Mucosa of gallbladder (tissue), 1 donor: ENCODE measurements at places on chromosomes 6 and 20. TPM values are rescaled to one million over a fixed set of nuclear protein-coding genes. Genes with fewer than 3 reads are reported as not detected.

- DNase-seq: no peak
Observed at GRCh38 chr20:31987744-31988143, 19.8 kb downstream of the XKR7 start.

DNA sequence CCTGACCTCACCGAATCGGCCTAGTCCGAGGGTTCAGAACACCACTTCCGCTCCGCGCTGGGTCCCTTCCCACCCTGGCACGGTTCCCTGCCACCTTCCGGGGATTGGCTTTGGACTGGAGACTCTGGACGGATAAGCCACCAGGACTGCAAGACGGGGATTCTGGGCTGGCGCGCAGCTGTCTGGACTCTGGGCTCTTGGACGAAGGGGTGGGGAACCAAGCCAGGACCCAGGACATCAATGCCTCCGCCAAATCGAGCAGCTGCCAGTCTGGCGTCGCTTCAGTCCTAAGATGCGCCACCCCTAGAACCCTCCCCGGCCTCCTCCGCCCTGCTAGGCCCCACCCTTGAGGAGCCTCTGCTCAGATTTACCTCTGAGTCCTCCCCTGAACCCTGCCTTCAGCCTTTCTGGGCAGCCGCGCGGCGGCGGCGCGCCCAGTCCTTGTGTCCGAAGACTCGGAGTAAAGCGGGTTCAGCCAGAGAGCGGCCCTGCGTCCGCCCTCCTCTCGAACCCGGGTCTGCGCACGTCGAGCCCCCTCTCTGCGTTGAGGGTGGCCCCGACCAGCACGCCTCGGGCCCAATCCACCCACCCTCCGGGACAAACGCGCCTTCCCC is 1.2 kb downstream of the KCNK17 start:
- no peak for DNase-seq

The FOXF2 gene
- total RNA-seq: 3.6 TPM

DNA sequence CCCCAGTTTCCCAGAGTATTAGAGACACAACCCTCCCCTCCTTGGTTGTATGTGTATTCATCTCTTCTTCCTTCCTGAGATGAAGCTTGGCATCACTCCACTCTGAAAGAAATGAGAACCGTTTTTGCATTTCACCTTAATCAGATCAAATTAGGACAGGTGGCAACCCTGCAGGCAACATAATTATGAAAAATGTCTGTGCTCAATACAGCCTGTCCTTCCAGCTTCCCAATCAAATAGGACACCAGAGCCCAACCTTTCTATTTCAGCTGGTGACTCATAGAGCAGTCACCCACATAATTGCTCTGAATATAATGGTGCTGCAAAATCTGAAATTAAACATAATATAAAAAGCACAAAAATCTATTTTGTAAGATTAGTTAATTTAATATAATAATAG is 310.2 kb upstream of the AGPAT4 start:
- DNase-seq: no peak

The PM20D2 gene
- total RNA-seq: 17.3 TPM

- DNase-seq: no peak
Observed at GRCh38 chr6:37451441-37452193, 18.6 kb downstream of the CMTR1 start.

- no peak for DNase-seq
Observed at GRCh38 chr6:118912646-118913045, 18.7 kb downstream of the ASF1A start.

DNA sequence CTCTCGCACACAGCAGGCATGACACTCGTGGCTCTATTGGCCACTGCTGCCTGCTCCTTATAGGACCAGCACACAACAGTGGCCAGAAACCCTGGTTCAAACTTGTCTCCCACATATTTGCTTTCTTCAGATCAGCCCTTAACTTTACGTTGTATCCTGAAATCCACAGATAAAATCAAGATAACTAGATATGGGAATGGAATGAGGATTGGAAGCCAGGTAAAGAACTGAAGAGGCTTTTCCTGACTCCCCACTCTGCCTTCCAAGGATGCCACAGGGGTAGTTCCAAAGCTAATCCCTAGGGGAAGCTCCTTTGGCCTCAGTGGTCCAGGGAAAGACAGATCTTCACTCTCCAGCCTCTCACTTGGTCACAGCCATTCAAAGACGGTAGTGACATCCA is 86.5 kb downstream of the INSM1 start:
- no peak for DNase-seq

The C6orf89 gene
- total RNA-seq: 69.9 TPM

DNA sequence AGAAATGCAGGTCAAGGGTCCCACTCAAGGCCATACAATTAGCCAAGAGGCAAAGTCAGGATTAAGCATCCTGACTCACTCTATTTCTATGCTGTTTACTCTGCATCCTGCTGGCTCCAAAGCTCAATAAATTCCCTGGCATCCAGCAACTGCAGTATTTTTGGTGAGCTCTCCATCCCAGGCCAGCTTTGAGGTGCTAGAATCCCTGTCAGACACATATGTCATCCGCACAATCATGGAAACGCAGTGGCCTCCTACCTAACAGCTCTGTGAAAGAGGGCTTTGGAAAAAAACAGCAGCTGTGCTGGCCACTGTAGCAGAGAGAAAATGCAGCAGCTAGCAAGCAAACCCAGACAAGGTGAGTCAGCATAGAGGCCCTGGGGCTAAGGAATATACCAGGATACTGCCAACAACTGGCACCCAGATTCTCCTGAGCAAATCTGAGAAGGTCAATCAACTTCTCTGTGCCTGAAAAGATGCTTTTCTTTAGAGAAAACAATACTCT is 58.4 kb downstream of the ANKEF1 start:
- DNase-seq: no peak

GRCh38 chr6:12386816-12387215 is 96.7 kb downstream of the EDN1 start:
- no peak for DNase-seq

- DNase-seq: no peak
Observed at GRCh38 chr20:60000271-60001042, 42.2 kb downstream of the CDH26 start.

GRCh38 chr20:5511082-5511481 is 194.3 kb upstream of the PROKR2 start:
- no peak for DNase-seq

- no peak for DNase-seq
Observed at GRCh38 chr20:33753763-33754162, 22.0 kb downstream of the ZNF341 start.

The SULF2 gene
- 74.8 TPM for total RNA-seq

GRCh38 chr6:11971154-11971553 is 41.0 kb upstream of the HIVEP1 start:
- DNase-seq: no peak

DNA sequence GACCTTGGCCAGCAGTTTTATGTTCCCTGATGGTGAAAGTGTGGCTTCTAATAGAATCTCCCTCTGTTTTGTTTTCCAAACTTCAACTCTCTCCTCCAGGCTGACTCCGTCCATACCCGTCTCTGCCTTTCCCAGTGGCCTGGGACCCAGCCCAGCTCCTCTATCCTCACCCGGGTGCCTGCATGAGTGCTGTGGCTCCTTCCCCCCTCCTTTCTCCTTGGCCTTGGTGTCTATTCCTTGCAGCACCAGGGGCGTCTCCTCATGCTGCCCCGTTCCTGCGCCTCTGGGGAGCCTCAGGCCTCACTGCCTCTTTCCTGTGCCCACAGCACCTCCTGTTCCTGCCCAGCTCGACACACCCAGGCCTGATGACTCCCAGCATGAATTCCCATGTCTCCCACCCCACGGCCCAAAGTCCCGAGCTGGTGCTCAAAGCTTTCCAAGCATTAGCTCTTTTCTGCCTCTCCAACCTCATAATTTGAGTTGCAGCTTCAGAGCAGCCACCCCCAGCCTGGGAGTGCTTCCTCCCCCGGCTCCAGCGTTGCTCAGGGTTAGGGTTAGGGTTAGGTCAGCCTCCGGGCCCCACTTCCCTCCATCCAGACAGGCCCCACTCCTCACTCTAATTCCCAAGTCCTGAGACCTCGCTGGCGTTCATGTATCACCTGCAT is 56.3 kb upstream of the AFDN start:
- no peak for DNase-seq

DNA sequence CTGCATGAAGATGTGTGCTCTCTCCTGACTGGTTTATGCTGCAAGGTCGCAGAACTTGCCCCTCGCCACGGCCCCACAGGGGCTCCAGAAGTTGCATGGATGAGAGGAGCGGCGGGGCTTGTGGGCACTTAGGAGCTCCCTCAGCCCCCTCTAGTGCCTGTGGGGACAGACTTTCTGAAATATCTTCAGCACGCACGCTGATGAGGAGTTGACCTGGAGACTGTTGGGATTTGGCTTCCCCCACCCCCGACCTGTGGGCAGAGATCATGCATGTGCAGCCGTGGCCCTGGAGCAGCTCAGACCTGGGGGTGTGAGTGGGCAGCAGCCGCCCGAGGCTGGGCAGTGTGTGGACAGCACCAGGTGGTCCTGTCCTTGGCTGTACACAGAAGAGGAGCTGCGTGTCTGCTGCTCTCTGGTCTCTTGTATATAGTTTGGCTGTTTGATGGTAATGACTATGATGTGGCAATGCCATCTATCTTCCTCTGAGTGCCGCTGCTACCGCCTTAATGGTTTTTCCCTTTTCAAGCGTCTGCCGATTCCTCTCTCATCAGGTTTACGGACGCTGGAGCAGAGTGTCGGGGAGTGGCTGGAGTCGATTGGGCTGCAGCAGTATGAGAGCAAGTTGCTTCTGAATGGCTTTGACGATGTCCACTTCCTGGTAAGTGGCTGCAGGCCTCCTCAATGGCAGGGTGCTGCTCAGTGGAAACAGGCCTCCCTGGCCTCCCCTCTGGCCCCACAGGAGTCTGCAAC is 81.4 kb downstream of the TCP11 start:
- DNase-seq: no peak

GRCh38 chr6:72649032-72649984 is 27.4 kb downstream of the KCNQ5 start:
- DNase-seq: no peak

GRCh38 chr6:134873500-134874388 is 76.2 kb downstream of the ALDH8A1 start:
- no peak for DNase-seq

DNA sequence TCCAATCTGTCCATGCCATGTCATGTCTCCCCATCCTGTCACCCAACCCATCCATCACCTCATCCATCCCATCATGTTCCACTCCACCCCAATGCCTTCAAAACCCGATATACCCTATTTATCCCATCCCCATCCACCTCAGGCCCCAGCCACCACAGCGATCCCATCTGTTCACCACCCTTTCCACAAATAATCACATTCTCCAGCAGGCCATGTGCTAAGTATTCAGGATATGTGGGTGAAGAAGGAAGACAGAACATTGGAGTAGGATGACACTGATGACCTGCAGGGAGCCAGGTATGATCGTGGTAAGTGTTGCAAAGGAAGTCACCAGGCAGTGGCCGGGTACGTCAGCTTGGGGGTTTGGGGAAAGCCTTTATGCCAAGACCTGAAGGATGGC is 48.8 kb downstream of the NPEPL1 start:
- no peak for DNase-seq

- DNase-seq: no peak
Observed at GRCh38 chr20:64109831-64110391, 2.5 kb upstream of the NPBWR2 start.

DNA sequence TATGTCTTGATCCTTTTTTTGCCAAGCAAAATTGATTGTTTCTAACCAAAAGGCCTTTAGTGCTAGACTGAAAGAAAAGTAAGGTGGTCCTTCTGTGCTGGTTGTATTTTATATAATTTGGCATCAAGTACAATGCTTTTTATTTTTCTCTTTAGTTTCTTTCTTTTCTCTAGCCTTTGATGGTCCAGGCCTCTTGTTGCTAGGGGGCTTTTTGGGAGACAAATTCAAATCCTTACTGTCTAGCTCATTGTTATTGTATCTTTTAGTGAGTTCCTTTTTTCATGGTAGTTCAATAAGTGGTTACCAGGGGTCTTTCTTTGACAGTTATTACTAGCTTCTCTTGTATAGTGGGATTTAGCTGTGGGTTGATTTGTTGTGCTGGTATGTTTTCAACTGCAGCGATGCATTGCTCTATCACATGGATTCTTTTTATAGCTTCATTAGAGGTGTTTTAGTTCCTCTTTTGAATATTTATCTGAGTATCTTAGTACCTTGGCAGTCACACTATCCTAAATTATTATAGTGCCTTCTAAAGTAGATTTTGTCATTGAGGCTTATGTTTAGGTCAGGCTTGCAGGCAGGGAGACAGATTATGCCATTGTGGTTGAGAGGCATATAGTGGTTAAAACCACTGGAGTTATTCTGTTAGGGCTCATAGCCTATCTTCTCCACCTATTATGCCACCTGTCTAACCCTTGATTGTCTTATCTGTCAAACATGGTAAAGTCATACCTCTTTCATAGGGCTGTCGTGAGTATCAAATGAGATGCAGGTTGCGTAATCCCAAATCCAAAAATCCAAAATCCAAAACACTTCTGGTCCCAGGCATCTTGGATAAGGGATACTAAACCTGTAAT is 49.5 kb downstream of the KCNS1 start:
- no peak for DNase-seq

DNA sequence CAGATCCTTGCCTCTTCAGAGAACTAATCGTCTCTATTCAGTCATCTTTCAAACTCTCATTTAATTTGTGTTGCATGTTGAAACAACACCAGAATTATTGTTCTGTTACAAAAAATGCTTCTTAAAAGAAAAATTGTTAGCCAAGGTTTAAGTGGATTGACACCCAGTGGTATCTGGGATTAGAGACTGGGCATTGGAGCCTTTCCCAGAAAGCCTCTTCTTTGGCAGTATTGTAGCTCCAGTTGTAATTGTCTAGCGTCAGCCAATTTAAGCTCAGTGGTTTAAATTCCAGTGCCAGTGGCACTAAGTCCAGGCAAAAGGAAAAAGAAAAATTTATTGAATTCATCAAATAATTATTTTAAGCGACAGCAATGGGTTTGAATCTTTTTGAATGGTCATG is 801 bp downstream of the CCDC28A start:
- DNase-seq: no peak
